Activated T-helper 17 cell treated with anti-CD3 and anti-CD28 coated beads, Interleukin-2, amount 50 U/mL, for 72 hours (primary cell): ENCODE measurements at places on chromosomes 11 and 22. TPM values are rescaled to one million over a fixed set of nuclear protein-coding genes. Genes with fewer than 3 reads are reported as not detected.

DNA sequence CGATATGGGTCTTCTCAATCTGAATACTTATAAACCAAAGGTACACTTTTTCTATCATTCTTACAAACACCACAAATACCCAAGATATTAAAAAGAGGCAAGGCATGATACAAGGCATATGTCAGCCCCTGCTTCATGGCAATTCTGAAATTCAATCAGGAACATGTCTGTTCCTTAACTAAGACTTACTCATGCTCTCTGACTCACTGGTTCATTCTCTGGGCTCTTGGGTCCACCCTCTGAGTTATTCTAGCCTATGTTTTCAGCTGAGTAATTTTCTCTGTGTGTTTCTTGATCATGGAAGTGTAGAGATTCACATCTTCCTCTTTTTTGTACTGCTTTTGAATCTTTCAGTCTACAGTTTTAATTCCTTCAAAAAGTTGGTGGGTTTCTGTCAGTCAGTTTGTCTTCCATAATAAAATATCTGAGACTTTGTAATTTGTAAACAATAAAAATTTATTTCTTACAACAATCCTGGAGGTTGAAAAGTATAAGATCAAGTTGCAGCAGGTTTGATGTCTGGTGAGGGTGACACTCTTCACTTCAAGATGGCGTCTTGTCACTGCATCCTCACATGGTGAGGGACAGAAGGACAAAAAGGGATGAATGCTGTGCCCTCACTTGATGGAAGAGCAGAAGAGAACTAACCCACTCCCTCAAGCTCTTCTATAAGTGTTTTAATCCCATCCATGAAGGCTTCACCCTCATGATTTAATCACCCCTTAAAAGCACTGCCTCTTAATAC is 211.7 kb downstream of the FAM76B start:
- peak; percentile 99 for ATAC-seq

GRCh38 chr22:37420686-37421467 is 6.4 kb downstream of the ELFN2 start:
- ATAC-seq: no peak

SYCE3 gene
- 2.3 TPM for total RNA-seq

GRCh38 chr11:46890665-46891064 is 27.7 kb downstream of the LRP4 start:
- ATAC-seq: no peak

GRCh38 chr11:57903441-57904123 is 120.1 kb upstream of the OR9Q1 start:
- peak; percentile 69 for ATAC-seq

NXPE1 gene
- total RNA-seq: not detected

- ATAC-seq: no peak
Measured at GRCh38 chr22:37284805-37285355, 2.6 kb downstream of the CYTH4 start.

- ATAC-seq: no peak
Measured at GRCh38 chr11:31940371-31941037, 129.4 kb upstream of the PAX6 start.

DNA sequence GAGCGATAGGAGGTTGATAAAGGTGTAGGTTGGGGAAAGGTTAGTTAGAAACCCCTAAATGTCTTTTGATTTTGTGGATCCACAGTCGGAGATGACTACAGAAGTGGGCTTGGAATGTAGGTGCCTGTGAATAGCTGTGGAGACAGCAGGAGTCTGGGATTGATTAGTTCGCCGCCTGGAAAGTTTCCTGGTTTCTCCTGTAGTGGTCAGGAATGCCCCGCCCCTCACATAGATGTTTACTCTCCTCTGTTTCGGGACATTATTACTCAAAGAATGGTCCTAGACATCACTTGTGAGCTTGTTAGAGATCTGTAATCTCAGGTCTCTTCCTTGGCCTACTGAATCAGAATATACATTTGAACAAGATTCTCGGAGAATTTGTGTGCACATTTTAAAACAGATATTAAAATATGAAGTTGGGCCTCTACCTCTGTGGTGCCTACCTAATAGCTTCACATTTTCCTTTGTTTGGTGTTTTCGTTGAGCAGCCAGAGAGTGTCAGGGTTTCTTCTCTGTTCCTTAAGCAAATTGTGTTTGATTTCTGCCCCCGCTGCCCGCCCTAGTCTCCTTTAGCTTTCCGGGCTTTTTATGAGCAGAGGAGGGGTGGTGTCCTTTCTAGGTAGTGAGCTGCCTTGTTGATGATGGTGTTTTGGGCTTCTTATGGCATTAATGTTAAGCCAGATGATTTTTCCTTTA is 89.4 kb downstream of the PPP6R3 start:
- ATAC-seq: peak; percentile 47

DNA sequence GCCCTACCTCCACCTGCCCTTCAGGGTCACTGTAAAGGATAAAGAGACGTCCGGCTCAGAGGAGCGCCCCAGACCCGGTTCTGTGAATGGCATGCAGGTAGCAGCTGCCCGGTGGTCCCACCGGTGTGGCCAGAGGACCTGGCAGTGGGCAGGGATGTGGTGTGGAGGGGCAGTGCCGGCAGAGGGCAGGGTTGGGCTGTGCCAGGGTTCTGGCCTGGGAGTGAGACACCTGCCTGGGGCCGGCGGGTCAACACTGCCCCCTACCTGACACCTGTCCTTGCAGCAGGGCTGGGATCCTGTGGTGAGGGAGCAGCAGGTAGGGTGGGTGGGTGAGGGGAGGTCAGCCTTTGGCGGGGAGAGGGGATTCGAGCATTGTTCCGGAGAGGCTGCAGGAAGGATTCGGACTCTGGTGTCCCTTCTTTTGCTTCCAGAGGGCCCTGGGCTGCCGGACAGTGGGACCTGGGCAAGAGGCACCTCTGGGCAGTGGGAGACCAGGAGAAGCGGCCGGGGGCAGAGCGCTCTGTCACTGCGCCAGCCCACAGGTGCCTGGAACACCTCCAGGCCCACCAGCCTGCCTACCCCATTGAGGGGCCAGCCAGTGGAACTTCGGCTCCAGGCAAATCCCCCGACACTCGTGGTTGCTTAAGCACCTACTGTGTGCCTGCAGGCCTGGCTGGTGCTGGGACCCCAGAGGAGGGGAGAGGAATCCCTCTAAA is 1.6 kb upstream of the PHLDA2 start:
- peak; percentile 15 for ATAC-seq

DNA sequence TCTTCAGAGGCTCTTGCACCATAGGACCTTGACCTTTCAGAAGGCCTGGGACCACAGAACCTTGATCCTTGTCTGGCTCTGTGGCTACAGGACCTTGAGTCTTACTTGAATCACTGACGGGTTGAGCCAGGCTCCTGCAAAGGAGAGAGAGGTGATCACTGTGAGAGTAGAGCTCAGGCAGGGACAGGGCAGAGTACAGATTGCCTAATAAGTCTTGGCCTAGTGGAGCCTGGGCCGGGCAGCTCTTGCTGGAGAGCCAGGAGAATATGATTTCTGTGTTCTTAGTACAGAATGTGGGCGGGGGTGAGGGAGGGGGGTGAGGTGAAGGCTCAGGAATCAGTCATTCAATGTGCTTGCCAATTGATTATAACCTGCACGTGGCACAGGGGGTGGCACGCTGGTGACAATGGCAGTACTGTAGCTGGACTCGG is 26.0 kb downstream of the SERPINH1 start:
- no peak for ATAC-seq

SNX32 gene
- total RNA-seq: 1.6 TPM
